ENCODE measurements at places on chromosomes 5 and 9.
A peak's percentile ranks its signal among the peaks of the same experiment; 100 is the strongest.

- DNase-seq: no peak
Observed at GRCh38 chr5:171428809-171429542, 9.5 kb downstream of the FGF18 start.

DNA sequence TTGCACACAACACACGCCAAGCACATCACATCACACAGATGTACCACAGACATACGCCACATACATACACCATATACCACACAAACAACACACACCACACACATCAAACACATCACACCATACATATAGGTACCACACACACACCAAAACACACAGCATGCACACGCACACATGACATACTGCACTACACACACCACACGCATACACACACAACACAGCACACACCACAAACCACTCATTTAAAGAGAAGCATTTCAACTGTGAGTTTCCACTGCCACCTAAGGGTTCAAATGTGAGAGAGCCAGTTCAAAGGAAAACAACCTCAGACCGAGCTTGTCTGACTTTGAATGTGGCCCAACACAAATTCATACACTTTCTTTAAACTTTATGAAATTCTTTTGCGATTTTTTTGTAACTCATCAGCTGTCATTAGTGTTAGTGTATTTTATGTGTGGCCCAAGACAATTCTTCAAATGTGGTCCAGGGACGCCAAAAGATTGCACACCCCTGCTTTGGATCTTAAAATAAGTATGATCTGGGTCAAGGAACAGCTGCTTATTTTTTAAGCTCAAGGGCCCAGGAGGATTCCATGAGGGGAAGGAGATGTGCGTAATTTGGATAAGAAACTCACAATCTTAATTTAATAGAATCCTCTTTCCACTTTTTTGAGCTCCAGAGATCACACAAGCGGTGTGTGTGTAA lies 494.6 kb downstream of the GADD45G start:
- peak; percentile 34 for DNase-seq

- no peak for DNase-seq
Observed at GRCh38 chr5:14723701-14724132, 59.2 kb downstream of the OTULIN start.

DNA sequence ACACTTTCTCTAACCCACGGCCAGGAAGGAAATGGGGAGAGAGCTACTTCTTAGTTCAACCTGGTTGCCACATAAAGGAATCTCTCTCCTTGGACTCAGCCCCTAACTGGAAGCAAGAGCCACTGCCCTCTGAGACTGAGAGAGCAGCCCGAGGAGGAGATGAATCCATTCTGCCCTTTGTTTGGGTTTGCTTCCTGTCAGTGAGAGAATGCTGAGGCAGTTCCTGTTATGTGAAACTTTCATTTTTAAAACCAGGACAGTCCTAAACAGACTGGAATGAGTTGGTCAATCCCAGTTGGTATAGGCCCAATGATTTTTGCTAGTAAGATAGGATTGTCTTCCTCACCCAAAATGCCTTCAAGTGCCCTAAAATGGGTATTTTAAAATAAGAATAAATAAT lies 205.1 kb downstream of the NTRK2 start:
- no peak for DNase-seq

GRCh38 chr5:72525816-72526215 lies 18.6 kb upstream of the ZNF366 start:
- DNase-seq: no peak

DNA sequence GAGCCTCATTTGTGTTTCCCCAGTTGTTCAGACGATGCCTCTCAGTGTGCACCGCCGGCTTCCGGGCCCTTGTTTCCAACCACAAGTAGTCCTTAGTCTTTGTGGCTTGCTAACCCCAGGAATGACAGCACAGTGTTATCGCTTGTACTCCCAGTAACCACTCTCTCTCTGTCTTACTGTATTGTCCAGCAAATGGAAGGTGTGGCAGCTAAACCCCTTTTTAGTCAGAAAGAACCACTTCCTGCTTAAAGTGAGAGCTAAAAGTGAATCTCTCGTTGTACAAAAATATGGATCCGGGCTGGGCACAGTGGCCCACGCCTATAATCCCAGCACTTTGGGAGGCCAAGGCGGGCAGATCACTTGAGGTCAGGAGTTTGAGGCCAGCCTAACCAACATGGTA lies 61.3 kb downstream of the ENC1 start:
- no peak for DNase-seq

DNA sequence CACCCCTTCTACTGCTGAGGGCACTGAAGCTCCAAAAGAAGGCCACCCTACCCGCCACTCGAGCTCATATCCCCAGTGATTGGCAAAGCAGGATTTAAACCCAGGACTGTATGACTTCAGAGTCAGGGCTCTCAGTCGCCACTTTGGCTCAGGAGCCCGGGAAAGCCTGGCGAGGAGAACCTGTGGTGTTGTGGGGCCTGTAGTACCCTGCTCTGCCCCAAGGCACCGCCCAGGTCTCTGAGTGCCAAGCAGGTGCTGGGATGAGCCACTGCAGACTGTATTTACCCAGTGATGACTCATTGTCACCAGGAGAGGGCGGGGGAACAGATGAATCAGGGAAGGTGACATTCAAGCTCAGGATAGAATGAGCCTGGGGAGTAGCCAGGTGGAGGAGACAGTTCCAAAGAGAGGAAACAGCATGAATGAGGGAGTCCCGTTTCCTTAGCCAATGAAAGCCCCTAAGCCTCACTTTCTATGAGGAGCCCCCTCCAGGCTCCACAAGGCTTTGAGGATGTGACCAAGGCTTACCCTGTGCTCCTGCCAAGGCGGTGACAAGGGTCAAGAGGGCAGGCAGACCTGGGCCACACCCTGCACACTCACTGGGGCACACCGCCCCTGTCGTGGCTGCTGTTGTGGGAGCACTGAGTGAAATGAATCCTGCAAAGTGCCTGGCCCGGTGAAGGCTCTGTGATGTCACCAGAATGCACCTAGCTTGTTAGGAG lies 17.8 kb upstream of the DPM2 start:
- DNase-seq: peak; percentile 29

- no peak for DNase-seq
Observed at GRCh38 chr5:144089401-144090021, 80.9 kb downstream of the YIPF5 start.

GRCh38 chr9:90455316-90455715 lies 187.3 kb downstream of the DIRAS2 start:
- DNase-seq: no peak

- DNase-seq: no peak
Observed at GRCh38 chr9:129994882-129995281, 48.1 kb downstream of the FNBP1 start.

- no peak for DNase-seq
Observed at GRCh38 chr5:16049761-16050160, 129.8 kb downstream of the MARCHF11 start.

DNA sequence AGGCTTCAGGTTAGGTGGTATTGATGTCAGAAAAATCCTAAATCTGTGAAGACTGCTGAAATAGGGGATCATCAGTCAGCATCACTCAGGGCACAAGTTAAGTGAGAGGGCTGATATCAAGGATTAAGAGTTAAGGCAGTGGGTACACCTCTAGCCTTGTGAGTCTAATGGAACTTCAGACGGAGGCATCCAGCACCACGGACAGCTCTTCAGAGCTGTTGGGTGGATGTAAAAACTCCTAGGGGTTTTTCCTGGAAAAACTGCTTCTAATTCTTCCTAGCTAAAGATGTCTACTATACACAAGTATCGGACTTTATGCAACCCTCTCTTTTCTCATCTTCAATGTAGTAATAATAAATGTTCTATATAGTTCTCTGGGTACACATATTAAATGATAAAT lies 165.9 kb downstream of the SH3GL2 start:
- DNase-seq: no peak

- no peak for DNase-seq
Observed at GRCh38 chr9:37035648-37036370, 1.7 kb upstream of the PAX5 start.

- no peak for DNase-seq
Observed at GRCh38 chr5:76737846-76738245, 21.9 kb downstream of the F2R start.

- peak; percentile 2 for DNase-seq
Observed at GRCh38 chr5:82312373-82312856, 34.3 kb upstream of the RPS23 start.

GRCh38 chr9:37639841-37640240 lies 10.9 kb upstream of the FRMPD1 start:
- DNase-seq: peak; percentile 86

DNA sequence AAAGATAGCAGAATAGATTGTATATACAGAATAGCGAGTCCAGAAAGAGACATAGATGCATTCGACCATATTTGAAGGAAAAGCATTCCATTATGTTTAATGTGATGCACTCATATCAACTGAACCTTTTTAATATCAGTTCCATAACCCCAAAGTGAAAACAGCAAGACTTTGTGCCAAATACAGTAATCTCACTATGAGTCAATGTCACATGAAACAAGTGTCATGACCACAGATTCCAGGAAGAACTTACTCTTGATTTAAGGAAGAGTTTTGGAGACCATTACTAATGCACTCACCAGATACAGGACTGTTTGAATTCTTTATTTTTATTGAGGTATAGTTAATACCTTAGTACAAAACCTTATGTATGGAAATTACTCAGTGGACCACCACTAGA lies 220.5 kb downstream of the SH3GL2 start:
- DNase-seq: no peak

DNA sequence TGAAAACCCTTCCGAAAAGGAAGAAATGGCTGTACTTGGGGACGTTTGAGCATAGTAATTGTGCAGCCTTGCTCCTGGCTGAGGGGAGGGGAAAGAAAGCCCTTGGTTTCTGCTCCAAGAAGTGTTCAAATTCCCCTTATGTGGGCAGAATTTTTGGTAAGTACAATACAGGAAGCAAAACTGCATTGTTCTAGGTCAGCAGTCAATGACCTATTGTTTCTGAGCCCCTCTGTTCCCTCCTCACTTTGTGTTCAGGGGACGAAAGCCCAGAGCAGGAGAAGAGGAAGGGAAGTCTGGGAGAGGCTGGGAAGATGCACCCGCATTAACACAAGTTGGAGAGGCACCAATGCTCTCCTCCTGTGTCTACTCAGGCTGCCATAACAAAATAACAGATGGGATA lies 11.9 kb downstream of the BASP1 start:
- DNase-seq: no peak

- DNase-seq: no peak
Observed at GRCh38 chr5:169395136-169395535, 94.2 kb upstream of the SLIT3 start.

Data from NCI-H524 treated with DMSO at 0.1 percent for 48 hours (cell line).